ENCODE measurements at places on chromosomes 7 and 10.

GRCh38 chr10:11025978-11026377 lies 8.3 kb downstream of the CELF2 start:
- no peak for DNase-seq

- no peak for DNase-seq
Measured at GRCh38 chr10:73218431-73219191, 28.4 kb downstream of the DNAJC9 start.

DNA sequence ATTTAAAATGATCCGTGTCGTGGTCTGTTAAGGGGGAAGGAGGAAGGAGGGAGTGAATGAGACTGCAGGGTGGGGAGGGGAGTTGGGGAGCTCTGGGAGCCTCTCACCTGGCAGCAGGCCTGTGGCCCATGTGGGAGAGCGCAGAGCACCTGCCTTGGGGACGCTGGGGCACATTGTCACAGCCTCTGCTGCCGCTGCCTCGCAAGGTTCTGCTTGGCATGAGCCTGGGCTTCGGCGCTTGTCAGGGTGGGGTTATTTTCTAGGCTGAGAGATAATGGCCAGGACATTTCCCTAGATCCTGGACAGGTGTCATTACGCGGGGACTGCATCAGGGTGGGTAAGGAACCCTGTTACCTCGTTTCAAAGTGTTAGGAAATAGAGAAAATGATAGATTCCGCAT lies 2.2 kb upstream of the SUN1 start:
- no peak for DNase-seq

- DNase-seq, result no peak
Measured at GRCh38 chr7:5429857-5430611, 6.4 kb upstream of the TNRC18 start.

GRCh38 chr10:88243202-88243744 lies 339.8 kb downstream of the RNLS start:
- no peak for DNase-seq

- no peak for DNase-seq
Measured at GRCh38 chr10:4980793-4981192, 17.6 kb downstream of the AKR1C1 start.

DNA sequence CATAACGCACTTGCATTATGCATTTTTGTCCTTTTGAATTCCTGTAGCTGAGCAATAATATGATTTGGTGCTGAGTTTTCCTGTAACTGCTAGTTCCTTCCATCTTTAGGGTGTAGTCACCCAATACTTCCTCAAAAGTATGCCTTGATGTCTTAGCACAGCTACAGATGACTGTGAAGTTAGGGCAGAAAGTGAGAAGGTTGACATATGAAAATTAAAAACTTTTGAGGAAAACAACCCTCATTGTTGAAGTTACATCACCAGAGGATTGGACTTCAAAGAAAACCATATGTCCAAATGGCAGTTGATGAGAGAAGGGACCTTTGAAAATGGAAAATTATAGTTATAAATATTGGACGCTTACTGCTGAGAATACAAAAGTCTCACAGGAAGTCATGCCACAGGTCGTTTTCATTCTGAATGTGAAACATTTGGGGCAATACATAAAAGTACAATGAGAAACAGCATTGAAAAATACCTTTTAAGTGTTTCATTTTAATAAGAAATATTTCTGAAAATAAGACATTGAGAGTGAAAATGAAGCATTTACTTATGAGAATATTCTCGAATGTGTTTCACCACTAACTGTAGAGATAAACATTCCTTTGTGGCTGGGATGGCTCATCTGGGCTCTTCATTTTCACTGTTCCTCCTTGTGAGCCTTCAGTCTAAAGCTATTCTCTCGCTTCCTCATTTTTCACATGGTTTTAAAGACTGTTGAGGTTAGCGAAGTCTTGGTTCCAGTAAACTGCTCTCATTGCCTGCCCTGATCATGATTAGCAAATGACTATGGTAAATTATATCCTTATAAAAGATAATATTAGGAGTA lies 61.4 kb upstream of the NME8 start:
- peak; percentile 74 for DNase-seq

DNA sequence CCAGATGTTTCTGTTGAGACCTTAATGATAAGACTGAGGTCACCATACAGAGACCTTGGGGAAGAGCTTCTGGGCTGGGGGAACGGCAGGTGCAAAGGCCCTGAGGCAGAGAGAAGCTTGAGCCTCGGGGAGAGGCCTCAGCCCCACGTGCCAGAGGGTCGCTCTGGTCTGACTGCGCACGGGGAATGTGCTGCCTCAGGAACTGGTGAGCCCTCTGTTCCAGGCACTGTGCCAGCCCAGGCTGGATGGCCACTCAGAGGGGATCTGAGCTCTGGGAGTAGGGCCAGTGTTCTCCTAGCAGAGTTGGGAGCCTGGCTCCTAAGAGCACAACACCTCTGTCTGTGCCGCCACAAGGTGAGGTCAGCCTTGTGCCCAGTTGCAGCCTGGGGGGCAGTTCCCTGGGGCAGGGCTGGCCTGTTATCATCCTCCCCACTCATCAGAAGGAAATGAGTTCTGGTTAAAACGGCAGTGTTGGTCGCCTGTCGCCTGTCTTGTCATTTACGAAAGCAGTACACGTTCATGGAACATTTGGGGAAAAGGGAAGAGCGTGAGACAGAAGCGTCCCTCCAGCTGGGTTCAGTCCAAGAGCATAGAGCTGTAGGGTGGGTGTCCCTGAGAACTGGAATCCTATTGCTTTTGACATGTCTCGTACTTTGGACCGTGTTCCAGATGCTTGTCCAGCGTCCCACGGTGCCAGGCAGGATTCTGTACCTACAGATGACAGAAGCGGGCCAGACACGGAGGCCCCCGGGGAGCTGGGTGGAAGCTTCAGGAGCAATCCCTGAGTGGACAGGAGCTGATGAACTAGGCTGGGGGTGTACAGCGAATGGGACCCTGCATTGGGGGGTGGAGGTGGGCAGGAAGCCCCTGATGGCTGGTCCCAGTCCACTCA lies 4.3 kb downstream of the TTYH3 start:
- DNase-seq, result no peak

DNA sequence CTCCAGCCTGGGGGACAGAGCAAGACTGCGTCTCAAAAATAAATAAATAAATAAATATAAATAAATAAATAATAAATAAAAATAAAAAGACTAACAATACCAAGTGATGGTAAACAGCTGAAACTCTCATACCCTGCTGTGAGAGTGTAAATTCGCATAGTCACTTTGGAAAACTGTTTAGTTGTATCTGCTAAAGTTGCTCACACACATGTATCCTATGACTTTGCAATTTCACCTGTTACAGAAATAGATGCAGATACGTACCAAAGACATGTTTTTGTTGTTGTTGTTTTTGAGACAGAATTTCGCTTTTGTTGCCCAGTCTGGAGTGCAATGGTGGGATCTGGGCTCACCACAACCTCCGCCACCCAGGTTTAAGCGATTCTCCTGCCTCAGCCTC lies 135.7 kb downstream of the IDE start:
- no peak for DNase-seq

DNA sequence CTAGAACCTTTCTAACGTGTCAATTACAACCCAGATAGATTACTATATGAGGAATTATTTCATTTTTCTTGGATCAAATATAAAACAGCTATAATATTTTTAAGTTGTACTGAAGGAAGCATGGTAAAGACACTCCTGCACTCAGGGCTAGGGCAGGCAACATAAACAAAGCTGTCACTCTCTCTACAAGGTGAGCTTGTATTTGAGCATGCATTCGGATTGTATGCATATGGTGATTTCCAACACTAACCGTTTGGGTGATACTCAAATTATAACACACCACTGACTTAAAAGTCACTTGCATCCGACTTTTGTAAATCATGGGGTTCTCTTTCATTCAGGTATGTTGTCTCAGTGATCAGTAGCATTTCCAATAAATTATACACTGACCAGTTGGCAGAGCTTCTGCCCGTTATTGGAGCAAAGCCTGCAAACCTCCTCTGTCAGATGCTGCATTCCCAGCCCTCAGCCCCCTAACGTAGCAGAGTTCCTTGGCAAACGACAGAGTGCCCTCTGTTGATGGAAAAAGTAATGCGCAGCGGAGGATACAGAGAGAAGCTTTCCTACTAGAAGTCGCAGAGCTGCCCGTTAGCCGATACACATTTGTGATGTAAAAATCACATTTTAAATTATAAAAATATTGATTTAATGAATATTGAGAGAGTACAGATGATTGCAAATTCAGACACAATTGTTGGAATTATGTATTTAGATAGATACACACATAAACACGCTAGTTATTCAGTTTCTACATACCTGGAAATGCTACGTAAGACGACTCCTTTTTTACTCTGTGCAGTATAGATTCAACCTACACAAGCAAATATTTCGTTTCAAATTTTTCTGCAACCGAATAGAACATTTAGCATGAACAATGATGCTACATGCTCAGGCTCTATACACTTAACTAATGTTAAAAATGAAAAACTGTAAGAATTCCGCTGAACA lies 173.9 kb upstream of the SP4 start:
- DNase-seq, result no peak

GRCh38 chr10:59337201-59337652 lies 25.1 kb downstream of the FAM13C start:
- DNase-seq, result no peak

DNA sequence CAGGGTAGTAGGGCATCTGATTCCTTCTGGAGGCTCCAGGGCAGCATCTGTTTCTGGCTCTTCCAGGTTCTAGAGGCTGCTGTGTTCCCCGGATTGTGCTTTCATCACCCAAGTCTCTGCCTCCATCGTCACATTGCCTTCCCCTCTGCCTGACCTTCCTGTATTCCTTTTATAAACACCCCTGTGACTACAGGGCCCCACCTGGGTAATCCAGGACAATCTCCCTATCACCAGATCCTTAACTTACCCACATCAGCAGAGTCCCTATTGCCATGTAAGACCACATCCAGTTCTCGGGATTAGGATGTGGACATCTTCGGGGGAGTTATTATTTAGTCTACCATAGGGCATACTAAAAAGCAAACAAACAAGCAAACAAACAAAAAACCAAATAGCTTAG lies 39.4 kb upstream of the AGR3 start:
- DNase-seq, result no peak

DNA sequence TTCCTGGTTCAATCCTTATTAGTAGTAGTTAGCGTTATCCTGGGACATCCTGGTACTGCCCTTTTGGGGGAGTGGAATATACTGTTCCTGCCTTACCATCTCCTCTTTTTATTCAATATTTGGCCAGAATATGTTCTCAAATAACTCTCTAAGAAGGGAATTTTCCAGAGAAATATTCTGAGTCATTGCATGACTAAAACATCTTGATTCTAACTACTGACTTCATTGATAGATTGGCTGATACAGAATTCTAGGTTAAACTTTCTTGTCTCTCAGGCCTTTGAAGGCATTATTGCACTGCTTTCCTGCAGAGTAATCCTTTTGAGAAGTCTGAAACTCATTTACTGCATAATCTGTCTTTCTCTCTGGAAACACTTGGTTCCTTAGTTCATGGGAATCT lies 275.5 kb upstream of the DGKB start:
- DNase-seq, result no peak

GRCh38 chr7:153675131-153675530 lies 377.1 kb upstream of the DPP6 start:
- no peak for DNase-seq

GRCh38 chr10:26243351-26243720 lies 26.8 kb downstream of the GAD2 start:
- no peak for DNase-seq

GRCh38 chr7:55690-56248 lies 136.6 kb upstream of the FAM20C start:
- DNase-seq, result no peak

DNA sequence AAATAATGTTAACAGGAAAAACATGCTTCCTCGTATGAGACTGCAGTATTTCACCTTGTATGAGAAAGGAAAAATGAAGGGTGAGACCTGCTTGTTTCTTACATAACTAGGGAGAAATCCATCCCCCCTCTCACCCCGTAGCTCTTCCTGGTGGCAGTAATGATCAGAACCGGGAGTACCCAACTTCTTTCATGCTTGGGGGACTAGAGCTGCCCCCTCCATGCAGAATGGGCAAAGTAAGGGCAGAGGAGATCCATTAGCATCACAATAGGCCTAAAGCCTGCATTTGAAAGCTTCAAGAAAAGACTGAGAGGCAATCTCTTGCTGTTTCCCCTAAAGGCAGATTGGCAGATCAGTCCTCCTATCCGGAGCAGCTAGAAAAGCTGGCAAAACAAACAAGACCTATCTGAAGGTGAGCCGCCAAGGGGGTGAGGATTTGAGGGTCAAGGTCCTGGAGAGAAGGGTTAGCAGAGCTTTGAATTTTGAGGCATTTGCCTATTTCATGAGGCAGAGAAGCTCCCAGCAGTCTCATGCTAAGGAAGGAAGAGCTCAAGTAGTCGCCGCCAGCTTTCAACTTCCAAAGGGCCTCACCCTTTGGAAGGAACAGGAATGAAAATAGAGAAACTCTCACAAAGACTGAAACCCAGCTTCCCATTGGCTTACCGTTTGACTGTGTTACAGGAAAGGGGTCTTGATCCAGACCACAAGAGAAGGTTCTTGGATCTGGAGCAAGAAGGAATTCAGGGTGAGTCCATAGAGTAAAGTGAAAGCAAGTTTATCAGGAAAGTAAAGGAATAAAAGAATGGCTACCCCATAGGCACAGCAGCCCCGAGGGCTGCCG lies 36.2 kb downstream of the BAG3 start:
- no peak for DNase-seq

GRCh38 chr7:158649279-158649678 lies 55.3 kb downstream of the NCAPG2 start:
- DNase-seq, result no peak

- DNase-seq, result no peak
Measured at GRCh38 chr7:50960621-50961310, 178.1 kb upstream of the GRB10 start.

- no peak for DNase-seq
Measured at GRCh38 chr7:4856336-4857057, 5.3 kb downstream of the PAPOLB start.

- no peak for DNase-seq
Measured at GRCh38 chr7:12738665-12739064, 51.2 kb downstream of the ARL4A start.

GRCh38 chr10:125190946-125191345 lies 30.6 kb upstream of the CTBP2 start:
- DNase-seq, result no peak

GRCh38 chr10:132443983-132444876 lies 47.2 kb downstream of the PWWP2B start:
- no peak for DNase-seq

- no peak for DNase-seq
Measured at GRCh38 chr10:124346831-124347230, 71.9 kb downstream of the OAT start.

GRCh38 chr7:39688611-39689480 lies 65.5 kb downstream of the RALA start:
- no peak for DNase-seq

DNA sequence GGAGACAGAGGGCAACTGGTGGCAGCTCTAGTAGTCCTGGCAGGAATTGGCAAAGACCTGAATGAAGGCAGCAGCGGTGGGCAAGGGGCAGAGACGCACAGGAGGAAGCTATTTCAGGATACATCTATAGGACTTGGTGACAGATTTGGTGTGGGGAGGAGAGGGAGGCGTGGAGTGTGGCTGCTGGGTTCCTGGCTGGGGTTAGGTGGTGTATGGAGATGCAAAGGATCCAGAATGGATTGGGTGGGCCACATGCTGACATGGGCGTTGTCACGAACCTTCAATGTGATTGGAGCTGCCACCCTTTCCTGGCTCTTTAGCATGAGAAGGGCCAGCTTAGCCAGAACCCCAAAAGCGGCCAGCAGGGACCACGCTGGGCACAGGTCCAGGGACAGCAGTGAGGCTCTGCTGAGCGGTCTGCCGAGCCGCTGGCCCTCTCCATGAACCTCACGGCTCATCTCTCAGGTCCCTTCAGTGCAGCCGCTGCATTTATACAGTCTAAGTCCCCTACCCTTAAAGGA lies 10.2 kb upstream of the ADCY1 start:
- no peak for DNase-seq

All from GM06990 (cell line).